Osteocyte (in vitro differentiated cells): ENCODE measurements at places on chromosomes 4 and X. TPM values are rescaled to one million over a fixed set of nuclear protein-coding genes. Genes with fewer than 3 reads are reported as not detected.
A peak's percentile ranks its signal among the peaks of the same experiment; 100 is the strongest.

Gene MAGEA8
- not detected in 2 replicates for total RNA-seq

GRCh38 chr4:47017494-47017893 is 13.9 kb upstream of the GABRB1 start:
- H3K27ac ChIP-seq, result peak overlapping the region; percentile 44
- peaks cover 2% of the 10 kb centered on the region for H3K27me3 ChIP-seq
- no peak overlapping the region for H3K4me3 ChIP-seq
- DNase-seq, result no peak
- H3K36me3 ChIP-seq, result no peaks in the 10 kb centered on the region

GRCh38 chr4:175961604-175962003 is 104.0 kb upstream of the WDR17 start:
- no peak overlapping the region for H3K4me3 ChIP-seq
- peaks cover 17% of the 10 kb centered on the region for H3K27me3 ChIP-seq
- no peak for DNase-seq
- no peak overlapping the region for H3K27ac ChIP-seq
- no peaks in the 10 kb centered on the region for H3K4me1 ChIP-seq

Gene GABRA4
- not detected in 2 replicates for total RNA-seq

DNA sequence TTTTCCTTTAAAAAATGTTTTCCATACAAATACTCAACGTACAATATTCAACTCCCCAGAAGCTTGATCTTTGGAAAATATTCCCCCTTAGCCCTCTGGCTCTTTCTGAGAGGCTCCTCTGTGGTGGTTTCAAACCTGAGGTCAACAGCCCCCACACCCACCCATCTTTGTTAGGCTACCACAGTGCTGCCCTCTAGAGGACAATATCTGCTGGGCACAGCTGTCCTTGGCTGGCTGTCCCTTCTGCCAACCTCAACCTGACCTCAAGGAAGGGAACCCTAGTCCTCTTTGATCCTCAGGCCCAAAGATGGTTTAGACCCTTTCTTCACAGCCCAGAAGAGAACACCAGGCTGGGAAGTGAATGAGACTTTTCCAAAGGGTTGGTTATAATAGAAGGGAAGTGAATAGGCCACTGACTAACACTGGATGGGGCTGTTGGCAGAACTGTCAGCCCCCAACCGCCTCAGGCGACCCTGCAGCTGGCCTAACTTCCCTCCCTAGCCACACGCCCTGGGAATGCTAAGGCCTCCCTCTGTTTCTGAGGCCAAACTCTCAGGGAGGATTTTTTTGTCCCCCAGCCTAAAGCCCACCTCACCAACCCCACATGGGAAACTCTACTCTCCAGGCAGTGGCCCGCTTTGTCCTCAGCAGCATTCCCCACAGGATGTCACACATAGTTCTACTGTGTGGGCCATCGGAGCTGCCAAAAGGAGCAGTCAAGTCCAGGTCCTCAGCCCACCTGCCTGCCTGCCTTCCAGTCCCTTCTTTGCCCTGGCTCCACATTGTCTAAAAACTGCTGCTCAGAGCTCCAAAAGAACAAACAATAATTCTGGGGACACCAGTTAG is 34.3 kb downstream of the NYX start:
- no peak overlapping the region for H3K4me3 ChIP-seq
- no peaks in the 10 kb centered on the region for H3K4me1 ChIP-seq
- no peak for DNase-seq
- no peaks in the 10 kb centered on the region for H3K36me3 ChIP-seq
- no peak overlapping the region for H3K27ac ChIP-seq

Gene MND1
- 0.91 and 1.8 TPM in 2 replicates for total RNA-seq

DNA sequence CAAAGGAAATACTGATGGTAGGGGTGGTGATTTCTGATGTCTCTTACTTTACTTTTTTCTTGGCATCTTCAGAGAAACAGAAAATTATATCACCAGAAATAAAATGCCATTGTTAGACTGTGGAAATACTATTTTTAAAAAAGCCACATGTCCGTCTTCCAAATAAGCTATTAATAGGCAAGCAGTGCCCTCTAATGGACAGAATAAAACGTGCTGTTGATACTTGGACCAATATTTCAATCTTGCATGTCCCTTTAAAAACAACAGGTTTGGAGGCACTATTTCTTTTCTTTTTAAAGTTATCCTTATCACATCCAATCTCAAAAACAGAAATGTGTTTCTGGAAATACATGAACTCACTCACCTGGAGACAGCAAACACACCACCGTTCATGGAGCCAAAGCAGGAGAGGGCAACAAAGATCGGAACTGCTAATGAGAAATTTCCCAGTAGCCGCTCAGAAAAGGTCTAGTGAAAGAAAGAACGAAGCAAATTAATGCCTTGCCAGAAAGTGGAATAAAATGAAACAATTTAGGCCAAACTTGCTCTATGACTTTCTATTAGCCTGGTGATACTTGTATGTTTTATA is 59.2 kb downstream of the SLC7A11 start:
- no peak overlapping the region for H3K27ac ChIP-seq
- no peak for DNase-seq
- H3K36me3 ChIP-seq, result peaks cover 33% of the 10 kb centered on the region
- H3K27me3 ChIP-seq, result no peaks in the 10 kb centered on the region

DNA sequence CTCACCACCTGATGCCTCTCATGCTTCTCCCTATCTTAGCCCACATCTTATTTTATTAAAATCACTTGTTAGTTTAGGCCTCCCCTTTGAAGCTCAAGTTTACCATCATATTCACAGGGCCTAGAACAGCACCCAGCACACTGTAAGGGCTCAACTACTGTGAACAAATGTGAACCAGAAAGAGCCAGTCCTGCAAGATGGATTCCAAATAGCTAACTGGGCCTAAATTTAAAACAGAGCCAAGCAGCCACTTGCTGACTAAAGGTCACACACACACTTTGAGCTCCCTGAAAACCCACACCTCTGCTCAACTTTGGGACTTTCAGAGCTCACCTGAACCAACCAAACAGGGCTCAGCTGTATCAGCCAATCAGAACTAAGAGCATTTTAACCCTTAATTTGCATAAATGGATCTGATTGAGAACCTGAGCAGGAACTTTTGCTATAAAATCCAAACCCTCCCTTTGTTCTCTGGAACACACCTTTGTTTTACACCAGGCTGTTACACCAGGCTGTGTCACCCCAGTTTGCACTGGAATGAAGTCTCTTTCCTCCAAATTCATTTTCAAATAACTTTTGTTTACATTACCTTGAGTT is 62.1 kb upstream of the EXOC1L start:
- no peak for DNase-seq
- no peak overlapping the region for H3K4me3 ChIP-seq
- H3K27ac ChIP-seq, result no peak overlapping the region
- H3K27me3 ChIP-seq, result no peaks in the 10 kb centered on the region
- peaks cover 8% of the 10 kb centered on the region for H3K4me1 ChIP-seq

Gene QRFPR
- not detected in 2 replicates for total RNA-seq

GRCh38 chr4:174119051-174119450 is 164.4 kb downstream of the FBXO8 start:
- no peak overlapping the region for H3K4me3 ChIP-seq
- DNase-seq, result no peak
- no peaks in the 10 kb centered on the region for H3K36me3 ChIP-seq
- no peak overlapping the region for H3K27ac ChIP-seq
- H3K4me1 ChIP-seq, result peaks cover 1% of the 10 kb centered on the region

DNA sequence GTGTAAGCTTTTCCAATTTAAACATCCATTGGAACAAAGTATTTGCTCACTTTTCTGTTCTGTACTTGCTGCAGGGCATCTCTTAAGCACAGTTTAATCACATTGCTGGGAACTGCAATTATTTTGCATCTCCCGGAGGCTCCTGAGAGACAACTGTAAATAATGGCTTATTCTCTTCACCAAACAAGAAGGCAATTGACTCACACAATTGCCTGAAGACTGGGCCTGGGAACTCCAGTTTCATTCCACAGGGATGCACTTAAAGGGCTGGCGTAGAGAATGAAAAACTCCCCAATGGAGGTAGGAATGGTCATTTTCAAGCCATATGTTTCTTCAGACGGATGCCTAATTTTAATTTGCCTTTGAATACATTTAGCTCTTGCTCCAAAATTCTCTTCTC is 29.5 kb downstream of the TFDP3 start:
- no peak overlapping the region for H3K4me3 ChIP-seq
- H3K36me3 ChIP-seq, result no peaks in the 10 kb centered on the region
- no peaks in the 10 kb centered on the region for H3K27me3 ChIP-seq

DNA sequence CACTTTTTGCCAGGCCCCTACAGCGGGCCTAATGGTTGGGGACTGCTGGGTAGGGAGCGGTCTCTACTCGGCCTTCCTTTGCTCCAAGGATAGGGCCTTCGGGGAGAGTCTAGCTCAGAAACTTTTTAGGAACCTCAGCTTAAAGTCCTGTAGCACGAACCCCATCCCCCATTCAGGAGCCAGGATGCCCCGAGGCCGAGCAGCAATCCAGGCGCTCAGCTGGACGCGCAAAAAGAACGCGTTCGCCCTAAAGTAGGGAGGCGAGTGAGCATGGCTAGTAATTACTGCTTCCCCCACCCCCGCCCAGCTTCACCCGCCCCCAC is 9.7 kb downstream of the POU4F2 start:
- peaks cover 3% of the 10 kb centered on the region for H3K4me1 ChIP-seq
- no peak overlapping the region for H3K27ac ChIP-seq
- H3K27me3 ChIP-seq, result peaks cover 90% of the 10 kb centered on the region
- DNase-seq, result no peak
- no peaks in the 10 kb centered on the region for H3K36me3 ChIP-seq

GRCh38 chr4:141159027-141159426 is 25.8 kb upstream of the RNF150 start:
- H3K27me3 ChIP-seq, result peaks cover 16% of the 10 kb centered on the region
- no peak overlapping the region for H3K4me3 ChIP-seq
- DNase-seq, result no peak

DNA sequence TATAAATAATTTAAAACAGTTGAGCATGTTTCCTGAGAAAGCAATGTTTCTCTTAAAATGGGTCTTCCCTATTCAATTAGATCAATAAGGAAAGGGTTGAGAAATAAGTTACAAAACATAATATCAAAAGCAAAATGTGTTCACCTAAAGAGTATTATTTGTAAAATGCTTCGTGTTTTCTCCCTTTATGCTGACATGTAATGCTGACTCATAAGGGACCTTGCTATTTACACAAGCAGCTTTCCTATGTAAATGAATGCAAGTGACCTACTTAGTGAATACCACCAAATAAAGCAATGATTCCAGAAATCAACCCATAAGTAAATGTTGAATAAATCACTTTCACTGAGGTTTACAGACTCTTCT is 91.5 kb downstream of the ELOVL6 start:
- peaks cover 2% of the 10 kb centered on the region for H3K36me3 ChIP-seq
- H3K4me3 ChIP-seq, result no peak overlapping the region
- no peak for DNase-seq
- no peaks in the 10 kb centered on the region for H3K27me3 ChIP-seq

GRCh38 chrX:16033331-16033730 is 90.0 kb upstream of the GRPR start:
- H3K36me3 ChIP-seq, result no peaks in the 10 kb centered on the region
- DNase-seq, result no peak
- no peak overlapping the region for H3K4me3 ChIP-seq
- H3K27me3 ChIP-seq, result peaks cover 22% of the 10 kb centered on the region
- H3K4me1 ChIP-seq, result no peaks in the 10 kb centered on the region

Gene MMAA
- total RNA-seq, result 9.5 and 9.9 TPM in 2 replicates

DNA sequence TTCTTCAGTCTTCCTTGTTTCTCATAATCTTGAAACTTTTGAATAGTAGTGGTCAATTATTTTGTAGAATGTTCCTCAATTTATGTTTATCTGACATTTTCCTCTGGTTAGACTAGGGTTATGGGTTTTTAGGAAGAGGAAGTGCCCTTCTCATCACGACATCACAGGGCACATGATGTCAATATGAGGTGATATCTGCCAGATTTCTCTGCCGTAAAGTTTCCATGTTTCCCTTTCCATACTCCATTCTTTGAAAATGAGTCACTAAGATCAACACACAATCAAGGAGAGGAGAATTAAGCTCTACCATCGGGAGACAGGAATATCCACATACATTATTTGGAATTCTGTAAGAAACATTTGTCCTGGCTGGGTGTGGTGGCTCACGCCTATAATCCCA is 28.4 kb downstream of the RP2 start:
- H3K4me3 ChIP-seq, result no peak overlapping the region
- H3K36me3 ChIP-seq, result peaks cover 5% of the 10 kb centered on the region
- H3K27ac ChIP-seq, result peak overlapping the region; percentile 89

GRCh38 chr4:101973361-101973760 is 182.8 kb downstream of the BANK1 start:
- DNase-seq, result no peak
- H3K4me1 ChIP-seq, result peaks cover 25% of the 10 kb centered on the region
- H3K27ac ChIP-seq, result no peak overlapping the region
- no peaks in the 10 kb centered on the region for H3K27me3 ChIP-seq
- no peaks in the 10 kb centered on the region for H3K36me3 ChIP-seq
- H3K4me3 ChIP-seq, result no peak overlapping the region

DNA sequence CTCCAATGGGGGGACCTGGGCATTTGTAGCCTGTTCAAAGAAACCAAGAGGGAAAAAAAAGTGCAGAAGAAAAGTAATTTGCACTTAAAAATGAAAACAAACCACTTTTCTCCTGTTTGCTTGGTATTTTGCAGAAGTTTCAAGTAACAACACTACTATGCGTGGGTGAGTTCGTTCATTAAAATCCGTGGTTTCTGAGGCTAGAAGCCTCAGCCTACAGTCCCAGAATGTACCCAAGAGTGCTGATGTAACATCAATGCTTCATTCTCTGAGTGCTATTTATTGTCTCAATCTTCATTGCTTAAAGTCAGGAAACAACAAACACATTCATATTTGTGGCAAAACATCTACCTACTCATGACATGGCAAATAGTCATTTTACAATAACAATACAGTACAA is 29.2 kb downstream of the LGI2 start:
- peaks cover 26% of the 10 kb centered on the region for H3K27me3 ChIP-seq
- H3K36me3 ChIP-seq, result no peaks in the 10 kb centered on the region
- H3K4me3 ChIP-seq, result no peak overlapping the region
- no peaks in the 10 kb centered on the region for H3K4me1 ChIP-seq
- no peak for DNase-seq
- H3K27ac ChIP-seq, result no peak overlapping the region

Gene STX18
- 26.7 and 29.7 TPM in 2 replicates for total RNA-seq

Gene SORBS2
- total RNA-seq, result 33.2 and 33.6 TPM in 2 replicates

Gene COL4A6
- total RNA-seq, result 36.2 and 36.9 TPM in 2 replicates

DNA sequence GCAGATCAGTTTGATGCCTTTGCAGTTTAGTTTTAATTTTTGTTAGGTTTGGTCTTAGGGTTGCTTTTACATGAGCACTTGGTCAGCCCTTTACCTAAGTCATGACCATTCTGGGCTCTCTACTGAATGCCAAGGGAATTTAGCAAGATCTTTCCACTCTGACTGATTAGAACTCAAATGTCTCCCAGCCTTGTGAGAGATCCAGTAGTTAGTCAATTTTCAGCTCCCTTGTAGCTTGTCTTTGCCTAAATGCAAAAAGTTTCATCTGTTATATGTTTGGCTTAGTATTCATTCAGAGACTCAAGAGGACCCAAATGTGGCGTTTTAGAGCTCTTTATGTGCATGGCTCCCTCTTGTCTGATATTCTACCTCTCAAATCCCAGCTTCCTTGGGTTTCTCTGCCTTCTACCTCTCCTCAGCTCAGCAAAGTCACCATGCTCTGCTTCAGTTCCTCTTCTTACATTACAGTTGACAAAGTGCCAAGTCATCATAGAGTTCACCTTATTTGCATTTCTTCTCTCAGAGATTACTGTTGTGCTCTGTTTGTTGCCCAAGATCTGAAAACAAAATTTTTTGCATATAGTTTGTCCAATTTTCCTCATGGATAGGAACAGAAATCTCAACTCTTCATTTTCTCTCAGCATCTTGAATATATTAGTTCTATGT is 17.5 kb upstream of the JAKMIP1 start:
- no peaks in the 10 kb centered on the region for H3K36me3 ChIP-seq
- peaks cover 2% of the 10 kb centered on the region for H3K4me1 ChIP-seq
- H3K27me3 ChIP-seq, result peaks cover 55% of the 10 kb centered on the region
- H3K4me3 ChIP-seq, result no peak overlapping the region
- DNase-seq, result peak; percentile 2
